ENCODE measurements at places on chromosomes 2 and 18.

GRCh38 chr18:12703096-12703567 lies 290 bp downstream of the PSMG2 start:
- DNase-seq = no peak

GRCh38 chr2:180656455-180656847 lies 324.0 kb upstream of the UBE2E3 start:
- DNase-seq = no peak

GRCh38 chr2:181910028-181910831 lies 18.7 kb downstream of the ITPRID2 start:
- no peak for DNase-seq

GRCh38 chr2:118012778-118013177 lies 1.1 kb downstream of the CCDC93 start:
- DNase-seq = no peak

DNA sequence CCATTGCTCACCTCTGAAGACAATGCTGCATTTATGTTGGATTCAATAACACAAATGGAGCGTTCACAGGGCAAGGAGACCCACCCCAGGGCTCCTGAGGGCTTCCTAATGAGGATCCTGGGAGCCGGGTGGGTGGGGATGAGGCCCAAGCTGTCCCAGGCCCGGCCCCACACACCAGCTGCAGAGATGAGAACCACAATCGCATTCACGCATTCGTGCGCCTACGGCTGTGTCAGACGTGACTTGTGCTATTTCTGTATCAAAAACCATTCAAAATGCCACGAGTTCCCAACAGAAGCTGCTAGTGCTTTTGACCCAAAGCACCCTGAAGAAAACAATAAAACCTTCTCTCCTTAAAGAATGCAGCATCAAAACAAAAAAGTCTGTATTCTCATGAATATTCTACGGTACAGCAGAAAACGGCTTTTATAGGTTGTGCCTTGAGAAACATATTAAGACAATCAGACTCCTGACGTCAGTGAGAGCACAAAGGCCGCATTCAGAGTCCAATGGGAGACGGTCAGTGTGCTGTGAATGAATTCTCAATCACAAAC lies 205.4 kb downstream of the HDAC4 start:
- no peak for DNase-seq
